Renal cortex interstitium (tissue), 15 donors: ENCODE measurements at places on chromosomes 6 and 20.
A peak's percentile ranks its signal among the peaks of the same experiment; 100 is the strongest.

- DNase-seq = no peak
Measured at GRCh38 chr6:35170166-35170565, 29.0 kb upstream of the TCP11 start.

DNA sequence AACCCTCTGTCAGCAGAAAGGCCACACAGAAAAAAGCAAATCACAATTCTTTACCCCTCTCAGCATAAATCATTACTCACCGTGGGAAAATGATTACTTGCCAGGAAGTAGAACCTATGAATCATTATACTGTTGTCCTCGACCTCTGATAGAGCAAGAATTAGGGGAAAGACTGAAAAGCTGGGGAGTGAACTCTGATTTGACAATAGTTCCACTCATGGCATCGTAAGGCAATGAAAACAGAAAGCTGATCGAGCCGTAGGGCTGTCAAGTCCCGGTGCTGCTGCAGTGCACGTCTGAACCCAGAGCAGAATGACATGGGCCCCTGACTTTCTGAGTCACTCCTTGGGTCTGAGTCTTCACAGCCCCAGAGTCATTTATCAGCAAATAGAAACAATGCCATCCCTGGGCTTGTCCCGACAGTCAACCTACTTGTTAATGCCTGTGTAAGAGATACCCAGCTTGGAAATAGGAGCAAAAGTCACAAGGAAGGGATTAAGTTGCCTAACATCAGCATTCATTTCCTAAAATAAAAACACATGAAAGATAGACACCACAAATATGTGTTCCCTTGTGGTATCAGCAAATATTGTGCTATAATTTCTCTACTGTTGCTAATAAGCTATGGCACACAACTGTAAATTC, 224.8 kb upstream of the MARCKS start:
- no peak for DNase-seq

- DNase-seq = peak; percentile 74
Measured at GRCh38 chr6:107866606-107867301, 42.6 kb upstream of the SCML4 start.

- no peak for DNase-seq
Measured at GRCh38 chr6:32779036-32779435, 15.7 kb upstream of the HLA-DQB2 start.

GRCh38 chr6:29647927-29648642, 8.8 kb upstream of the MOG start:
- DNase-seq = no peak

GRCh38 chr6:85283436-85283835, 166.4 kb upstream of the NT5E start:
- no peak for DNase-seq

- DNase-seq = no peak
Measured at GRCh38 chr6:137269803-137270202, 50.6 kb upstream of the IFNGR1 start.

- DNase-seq = no peak
Measured at GRCh38 chr6:170290296-170291128, at the start of gene DLL1. Gene DLL1, minus strand, starts transcription at chr6:170291078. Its CDS starts 939 bp downstream, at chr6:170290139.

GRCh38 chr6:73409395-73409794, 14.8 kb downstream of the DDX43 start:
- DNase-seq = no peak

DNA sequence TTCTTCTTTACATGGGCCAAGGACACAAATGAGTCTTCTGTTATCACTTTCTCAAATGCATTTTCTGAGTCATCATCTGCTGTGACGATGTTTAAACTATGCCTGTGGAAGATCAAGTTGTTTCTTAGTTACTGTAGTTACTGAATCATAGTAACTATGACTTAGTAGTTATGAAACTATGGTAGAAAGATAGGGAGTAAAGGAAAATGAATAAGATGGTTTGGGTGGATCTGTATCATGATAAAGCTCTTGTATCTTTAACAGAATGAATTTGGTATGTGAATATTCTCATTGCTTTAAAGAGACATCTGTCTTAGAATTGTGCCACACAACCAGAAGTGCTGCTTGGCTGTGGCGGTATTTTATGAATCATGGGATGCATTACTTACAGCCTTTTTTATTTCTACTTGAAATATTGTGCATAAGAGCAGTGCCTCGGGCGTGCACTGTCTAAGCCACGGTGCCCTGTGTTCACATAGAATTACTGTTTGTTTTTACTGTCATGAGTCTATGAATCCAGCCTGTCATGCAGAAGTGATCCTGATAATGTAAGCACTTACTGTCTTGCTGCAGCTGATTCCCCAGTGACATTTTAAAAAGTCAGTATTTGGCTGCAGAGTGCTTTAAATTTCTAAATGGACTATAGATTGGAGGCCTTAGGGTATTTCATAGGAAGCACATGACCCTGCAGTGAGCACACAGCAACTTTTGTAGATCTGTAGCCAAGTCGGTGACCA, 215.2 kb downstream of the TMEM242 start:
- DNase-seq = no peak

- no peak for DNase-seq
Measured at GRCh38 chr20:8330319-8330784, 198.3 kb downstream of the PLCB1 start.

GRCh38 chr6:133512410-133513016, 271.4 kb downstream of the EYA4 start:
- DNase-seq = no peak

DNA sequence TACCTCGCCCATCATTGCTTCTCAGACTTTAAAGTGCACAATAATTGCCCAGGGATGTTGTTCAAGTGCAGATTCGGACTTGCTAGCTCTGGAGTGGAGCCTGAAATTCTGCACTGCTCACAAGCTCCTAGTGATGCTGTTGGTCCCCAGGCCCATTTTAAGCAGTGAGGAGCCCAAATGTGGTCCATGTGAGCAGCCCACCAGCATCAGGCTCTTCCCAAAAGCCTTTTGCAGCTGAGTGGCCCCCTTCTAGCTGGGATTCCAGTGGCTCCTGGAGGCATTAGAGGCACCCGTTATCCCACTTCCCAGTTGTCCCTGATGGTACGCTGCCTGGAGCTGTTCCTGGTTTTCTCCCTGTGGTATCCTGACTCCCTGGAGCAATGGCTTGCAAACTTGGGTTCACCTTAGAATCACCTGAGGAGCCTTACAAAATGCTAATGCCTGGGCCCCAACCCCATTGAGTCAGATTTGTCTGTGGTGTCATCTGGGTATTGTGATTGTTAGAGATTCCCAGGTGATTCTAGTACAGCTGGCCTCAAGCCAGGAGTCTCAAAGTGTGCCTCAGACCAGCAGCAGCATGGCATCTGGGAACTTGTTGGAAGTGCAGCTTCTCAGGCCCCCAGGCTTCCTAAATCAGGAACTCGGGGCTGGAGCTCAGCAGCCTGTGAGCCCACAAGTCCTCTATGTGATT, 186.9 kb upstream of the SLC24A3 start:
- no peak for DNase-seq

DNA sequence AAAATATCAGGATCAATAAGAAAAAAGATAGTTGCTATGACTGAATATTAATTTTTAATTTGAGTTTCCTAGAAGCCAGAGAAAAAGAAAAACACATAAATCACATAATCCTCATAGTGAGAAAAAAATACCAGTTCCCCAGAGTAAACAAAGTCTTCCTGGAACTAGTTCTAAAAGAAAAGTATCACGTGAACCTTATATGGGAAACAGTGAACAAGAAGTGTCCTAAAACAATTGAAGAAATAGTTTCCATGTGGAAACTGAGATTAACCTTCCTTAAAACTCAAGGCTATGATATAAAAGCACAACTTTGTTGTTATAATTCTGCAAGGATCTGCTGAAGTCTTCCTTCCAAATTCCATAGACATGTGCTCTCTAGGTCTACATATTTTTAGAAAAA, 50.6 kb downstream of the RCAN2 start:
- no peak for DNase-seq

DNA sequence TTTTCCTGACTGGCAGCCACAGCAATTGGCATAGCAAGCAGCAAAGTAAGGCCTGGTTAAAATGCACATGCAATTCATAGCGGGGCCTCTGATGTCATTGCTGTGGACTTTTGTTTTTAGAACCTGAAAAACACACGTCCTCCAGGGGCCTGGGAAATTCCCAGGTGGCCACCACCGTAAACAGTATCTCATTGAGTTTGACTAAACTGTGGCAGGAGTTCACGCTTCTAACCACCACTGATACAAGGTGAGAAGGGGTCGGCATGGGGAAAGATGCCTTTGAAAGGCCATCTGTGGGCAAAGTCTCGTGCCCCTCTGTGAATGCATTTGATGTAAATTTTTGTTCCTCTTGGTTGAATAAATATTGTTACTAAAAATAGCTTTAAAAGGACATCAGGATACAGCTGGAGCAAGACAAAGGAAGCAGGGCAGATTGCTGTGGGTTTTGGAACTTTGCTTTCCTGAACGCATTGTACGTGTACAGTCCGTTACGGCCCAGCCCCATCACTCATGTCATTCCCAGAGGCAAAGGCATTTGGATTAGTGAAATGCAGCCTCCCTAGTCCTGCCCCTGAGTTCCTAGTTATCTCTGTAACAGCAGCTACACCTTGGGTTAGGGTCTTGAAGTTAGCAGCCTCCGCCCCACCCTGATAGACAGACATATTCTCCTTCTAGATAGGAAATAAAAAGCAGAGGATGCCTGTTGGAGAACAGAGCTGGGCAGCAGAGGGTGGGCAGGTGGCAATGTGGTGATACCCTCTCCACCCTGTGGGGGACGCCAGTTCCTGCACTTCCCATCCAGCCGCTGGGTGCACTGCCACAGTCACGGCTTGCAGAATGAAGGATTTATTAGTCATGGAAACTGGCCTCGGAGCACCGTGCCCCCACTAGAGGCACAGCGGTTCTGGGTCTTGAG, 80.3 kb downstream of the ZDHHC14 start:
- no peak for DNase-seq

GRCh38 chr6:35796236-35796635, 887 bp downstream of the CLPS start:
- DNase-seq = no peak

- DNase-seq = no peak
Measured at GRCh38 chr6:112920994-112921393, 573.9 kb downstream of the RFPL4B start.

- DNase-seq = no peak
Measured at GRCh38 chr6:167811040-167811439, 15.7 kb upstream of the AFDN start.

- DNase-seq = no peak
Measured at GRCh38 chr20:25038591-25039015, 19.3 kb downstream of the ACSS1 start.

- no peak for DNase-seq
Measured at GRCh38 chr6:142867355-142867801, 77.6 kb downstream of the HIVEP2 start.

DNA sequence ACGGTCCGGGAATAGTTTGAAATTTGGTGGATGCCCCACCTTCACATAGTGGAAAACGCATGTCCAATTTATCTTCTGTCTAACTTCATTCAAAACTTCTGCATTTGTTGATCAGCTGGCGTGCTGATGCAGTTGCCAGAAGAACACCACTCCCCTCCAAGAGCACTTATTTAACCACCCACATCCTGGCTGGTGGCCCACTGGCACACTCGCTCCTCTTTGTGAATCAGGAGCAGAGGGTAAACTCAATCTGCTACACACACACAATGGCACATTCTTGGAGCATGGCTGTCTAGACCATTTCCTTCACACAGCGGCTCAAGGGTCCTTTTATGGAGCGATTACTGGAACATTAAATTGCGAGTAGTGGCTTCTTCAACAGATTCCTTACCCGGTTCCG, 55.1 kb upstream of the CEP162 start:
- DNase-seq = no peak

DNA sequence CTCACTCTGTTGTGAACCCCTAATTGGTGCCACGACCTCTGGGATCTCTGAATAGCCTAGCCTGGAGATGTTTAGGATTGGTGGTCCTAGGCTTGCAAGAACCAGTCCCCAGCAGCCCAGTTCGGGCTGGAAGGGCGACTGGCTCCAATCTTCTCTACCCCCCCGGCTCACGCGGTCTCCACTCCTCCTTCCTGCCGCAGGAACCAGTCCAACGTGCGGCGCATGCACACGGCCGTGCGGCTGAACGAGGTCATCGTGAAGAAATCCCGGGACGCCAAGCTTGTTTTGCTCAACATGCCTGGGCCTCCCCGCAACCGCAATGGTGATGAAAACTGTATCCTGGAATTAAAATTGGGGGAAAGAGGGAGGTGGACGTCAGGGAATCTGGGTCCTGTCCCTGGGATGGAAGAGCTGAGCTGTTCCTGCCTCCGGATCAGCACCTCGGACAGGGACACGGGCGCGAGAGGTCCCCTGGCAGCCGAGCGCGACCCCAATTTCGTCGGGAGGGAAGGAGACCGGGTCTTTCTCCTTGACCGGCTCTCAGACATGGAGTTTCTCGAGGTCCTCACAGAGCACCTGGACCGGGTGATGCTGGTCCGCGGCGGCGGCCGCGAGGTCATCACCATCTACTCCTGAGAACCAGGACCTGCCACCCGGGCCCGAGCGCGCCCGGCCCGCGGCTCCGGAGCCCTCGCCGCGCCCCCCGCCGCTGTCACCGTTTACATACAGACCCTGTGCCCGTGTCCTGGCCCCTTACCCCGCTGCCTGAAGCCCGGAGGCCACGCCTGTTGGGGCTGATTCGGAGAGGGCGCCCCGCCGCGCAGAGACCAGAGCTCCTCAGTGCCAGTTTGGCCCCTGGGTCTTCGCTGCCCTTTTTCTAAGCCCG, 28.2 kb downstream of the SLC12A5 start:
- no peak for DNase-seq

GRCh38 chr6:36827261-36828079, 11.8 kb downstream of the CPNE5 start:
- DNase-seq = no peak

DNA sequence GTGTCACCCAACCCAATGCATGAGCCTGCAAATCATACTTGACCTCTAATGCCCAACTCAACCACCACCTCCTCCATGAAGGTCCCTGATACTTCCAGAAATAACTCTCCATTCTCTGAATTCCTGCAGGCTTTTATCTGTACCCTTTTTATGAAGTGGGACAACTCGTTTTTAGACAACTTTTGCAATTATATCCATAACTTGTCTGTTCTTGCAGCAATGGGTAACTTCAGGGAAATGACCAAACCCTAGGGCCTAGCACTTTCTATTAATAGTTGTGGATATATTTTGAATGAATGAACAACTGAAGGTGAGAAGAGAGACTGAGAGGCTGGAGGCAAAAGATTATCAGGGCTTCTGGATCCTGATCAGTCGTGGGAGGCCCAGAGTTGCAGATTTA, 236.6 kb upstream of the MOCS1 start:
- DNase-seq = no peak

DNA sequence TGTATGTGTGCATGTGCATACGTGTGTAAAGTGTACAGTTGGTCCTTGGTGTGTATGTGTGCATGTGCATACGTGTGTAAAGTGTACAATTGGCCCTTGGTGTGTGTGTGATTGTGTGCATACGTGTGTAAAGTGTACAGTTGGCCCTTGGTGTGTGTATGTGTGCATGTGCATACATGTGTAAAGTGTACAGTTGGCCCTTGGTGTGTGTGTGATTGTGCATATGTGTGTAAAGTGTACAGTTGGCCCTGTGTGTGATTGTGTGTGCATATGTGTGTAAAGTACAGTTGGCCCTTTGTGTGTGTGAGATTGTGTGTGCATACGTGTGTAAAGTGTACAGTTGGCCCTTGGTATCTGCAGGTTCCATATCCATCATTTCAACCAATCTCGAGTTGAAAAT, 5.1 kb upstream of the LIME1 start:
- no peak for DNase-seq

GRCh38 chr6:118017301-118017848, 110.3 kb downstream of the SLC35F1 start:
- no peak for DNase-seq
